ENCODE measurements at places on chromosomes 7 and 10. TPM values are rescaled to one million over a fixed set of nuclear protein-coding genes. Genes with fewer than 3 reads are reported as not detected.
A peak's percentile ranks its signal among the peaks of the same experiment; 100 is the strongest.

EVX1 gene
- total RNA-seq, result not detected

OIT3 gene
- total RNA-seq, result not detected

DYNC1I1 gene
- 6.8 TPM for total RNA-seq

NRAP gene
- total RNA-seq, result 0.05 TPM

HOXA10 gene
- total RNA-seq, result 7.8 TPM

PILRA gene
- total RNA-seq, result not detected

PHKG1 gene
- 1.1 TPM for total RNA-seq

MICALL2 gene
- 15.4 TPM for total RNA-seq

STEAP1B gene
- 1.7 TPM for total RNA-seq

PNLIPRP1 gene
- not detected for total RNA-seq

CCNY gene
- 122 TPM for total RNA-seq

DNA sequence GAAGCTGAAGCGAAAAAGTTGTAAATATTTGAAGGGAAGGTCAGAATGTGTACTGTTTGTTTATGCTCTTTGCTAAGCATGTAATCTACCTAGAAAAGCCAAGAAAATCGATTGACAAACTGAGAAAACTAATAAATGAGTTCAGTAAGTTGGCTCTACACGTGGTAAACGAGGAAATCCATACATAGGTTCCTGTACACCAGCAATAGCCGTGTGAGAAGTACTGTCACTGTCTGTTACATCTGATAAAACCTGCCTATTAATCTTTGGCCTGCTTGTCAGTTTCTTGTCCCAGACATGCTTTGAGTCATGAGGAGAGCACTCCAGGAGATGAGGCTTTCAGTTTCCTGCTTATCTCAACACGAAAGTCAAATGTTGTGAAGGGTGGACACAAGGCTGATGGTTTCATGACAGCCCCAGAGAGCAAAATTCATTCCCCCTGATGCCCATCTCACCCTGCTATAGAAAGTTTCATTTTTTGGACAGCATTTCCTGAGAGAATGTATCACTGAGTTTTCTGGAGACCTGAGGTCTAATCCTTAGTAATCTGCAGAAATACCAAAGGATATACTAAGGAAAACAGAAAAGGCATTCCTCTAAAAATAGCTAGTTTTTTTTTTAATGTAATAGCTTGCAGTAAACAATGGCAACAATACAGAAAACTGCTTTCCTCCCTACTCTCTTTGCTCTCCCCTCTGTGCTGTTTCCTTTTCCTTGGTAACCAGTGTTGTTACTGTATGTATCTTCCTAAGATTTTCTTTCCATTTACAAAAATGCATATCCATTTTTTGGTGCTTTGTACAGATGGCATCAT, 18.8 kb downstream of the BMPR1A start:
- no peak for DNase-seq

DNA sequence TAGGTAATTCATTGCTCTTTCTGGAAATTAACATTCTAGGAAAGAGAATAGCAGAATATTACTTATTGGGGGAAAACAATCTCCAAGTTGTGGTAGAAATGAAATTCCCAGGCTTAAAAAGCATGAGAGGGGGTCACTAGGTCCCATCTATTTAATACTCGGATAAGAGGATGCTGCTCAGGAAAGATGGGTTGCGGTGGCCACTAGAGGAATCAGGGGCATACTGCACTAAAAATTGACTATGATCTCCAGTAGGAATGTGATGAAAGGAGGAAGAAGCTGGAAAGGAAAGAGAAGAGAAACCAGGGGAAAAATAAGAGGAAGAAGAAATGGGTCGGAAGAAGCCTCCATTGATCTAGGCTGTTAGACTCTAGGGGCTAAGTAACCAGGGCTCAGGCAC, 192.8 kb downstream of the GPAM start:
- peak; percentile 7 for DNase-seq

DNA sequence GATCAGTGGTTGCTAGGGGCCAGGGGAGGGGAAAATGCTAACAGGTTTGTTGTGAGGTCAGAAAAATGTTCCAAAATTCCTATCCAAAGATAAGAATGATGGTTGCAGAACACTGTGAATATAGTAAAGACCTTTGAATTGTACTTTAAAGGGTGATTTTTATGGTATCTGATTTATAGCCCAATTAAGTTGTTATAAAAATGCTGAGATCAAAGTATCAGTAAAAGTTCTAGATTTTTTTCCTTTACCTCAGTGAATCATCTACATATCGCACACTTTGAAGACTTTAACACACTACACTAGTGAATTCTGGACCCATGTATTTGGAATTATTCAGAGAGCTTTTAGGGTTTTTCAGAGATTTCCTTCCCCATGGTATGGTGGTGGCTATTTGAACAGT, 275.4 kb downstream of the WDR37 start:
- no peak for DNase-seq

DNA sequence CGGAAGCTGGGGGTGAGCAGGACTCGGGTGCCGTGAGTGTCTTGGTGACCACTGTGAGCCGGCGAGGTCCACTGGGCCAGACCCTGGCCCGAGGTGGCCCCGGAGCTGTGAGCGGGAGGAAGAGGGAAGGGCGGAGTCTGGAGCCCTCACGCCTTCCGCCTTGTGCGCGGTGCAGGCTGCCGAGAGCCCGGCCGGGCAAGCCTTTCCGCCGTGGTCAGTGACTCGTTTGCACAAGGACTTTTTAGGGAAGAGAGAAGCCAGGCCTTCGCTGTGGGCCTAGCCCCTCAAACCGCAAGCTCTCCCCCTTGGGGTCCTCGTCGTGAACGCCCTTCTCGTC, 40.9 kb upstream of the ZNF32 start:
- DNase-seq, result peak; percentile 42

DNA sequence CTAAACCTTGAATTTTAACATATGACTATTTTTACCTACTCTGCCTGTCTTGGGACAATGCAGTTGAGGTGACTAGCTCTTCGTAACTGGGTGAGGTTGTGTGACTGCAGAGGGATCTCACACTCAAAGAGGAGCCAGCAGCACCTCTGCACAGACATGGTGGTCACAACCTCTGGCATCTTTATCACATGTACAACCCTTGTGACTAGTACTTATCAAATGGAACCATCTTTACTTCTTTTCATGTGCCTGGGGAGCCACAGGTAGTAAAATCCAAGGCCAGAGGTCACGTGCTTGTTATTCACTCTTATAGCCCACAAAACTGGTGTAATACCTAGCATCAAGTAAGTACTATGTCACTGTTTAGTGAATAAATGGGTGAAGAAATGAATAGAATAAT, 244.3 kb downstream of the COBL start:
- DNase-seq, result no peak

DNA sequence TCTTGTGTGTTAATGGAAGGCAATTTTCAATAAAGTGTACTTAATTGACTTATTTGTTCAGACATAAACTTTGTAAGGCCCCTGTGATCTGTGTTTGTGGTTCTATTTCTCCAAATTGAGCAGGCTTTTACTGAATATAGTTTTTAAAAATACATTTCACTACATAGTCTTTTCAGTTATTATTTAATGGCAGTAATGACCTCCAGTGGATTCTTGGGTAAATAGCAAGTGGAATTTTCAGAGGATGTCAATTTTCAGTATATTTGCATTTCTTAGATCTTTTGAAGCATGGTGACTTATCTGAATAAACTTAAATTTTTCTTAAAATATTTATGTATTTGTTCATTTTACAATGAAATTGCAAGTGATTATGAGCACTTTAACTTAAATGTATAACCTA, 203.1 kb upstream of the PCLO start:
- DNase-seq, result no peak

GRCh38 chr10:116961406-116962251, 43.4 kb downstream of the SHTN1 start:
- DNase-seq, result no peak

DNA sequence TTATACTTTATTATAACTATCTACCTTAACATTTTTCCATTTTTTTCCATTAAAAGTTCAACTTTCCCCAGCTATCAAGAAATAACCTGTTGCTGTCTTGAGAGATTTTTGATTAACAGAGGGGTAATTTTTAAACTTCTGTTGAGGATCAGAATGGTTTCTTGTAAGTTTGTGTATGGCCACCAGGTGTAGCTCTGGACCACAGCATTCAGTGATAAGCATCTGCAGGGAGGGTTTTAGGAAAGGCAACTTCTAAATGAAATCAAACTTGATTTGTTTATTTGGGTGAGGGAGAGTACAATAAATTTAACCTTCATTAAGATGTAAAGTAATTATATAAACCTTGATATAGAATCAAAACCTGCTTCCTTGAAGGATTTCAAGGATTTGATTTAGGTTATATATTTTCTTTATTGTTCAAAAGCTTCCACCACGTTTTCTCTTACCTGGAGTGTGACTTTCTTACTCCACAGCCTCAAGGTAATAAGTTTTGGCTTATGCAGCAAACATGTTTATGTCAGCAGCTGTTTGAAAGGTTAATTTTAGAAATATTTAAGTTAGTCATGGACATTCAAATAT, 153.3 kb downstream of the STK31 start:
- DNase-seq, result peak; percentile 44

GRCh38 chr7:41107330-41107937, 595.5 kb downstream of the INHBA start:
- peak; percentile 66 for DNase-seq

GRCh38 chr10:14356921-14357320, 26.2 kb upstream of the FRMD4A start:
- DNase-seq, result no peak

- no peak for DNase-seq
Measured at GRCh38 chr10:24894309-24894708, 58.1 kb downstream of the PRTFDC1 start.

GRCh38 chr7:1704811-1705738, 35.0 kb downstream of the ELFN1 start:
- DNase-seq, result no peak

Measured in Caco-2 (cell line).